ENCODE measurements at places on chromosomes 3 and 15.
A peak's percentile ranks its signal among the peaks of the same experiment; 100 is the strongest.

GRCh38 chr3:27673701-27674100, 48.4 kb downstream of the EOMES start:
- no peak overlapping the region for H3K27ac ChIP-seq
- DNase-seq = peak; percentile 55
- no peaks in the 10 kb centered on the region for H3K4me1 ChIP-seq
- no peak overlapping the region for H3K4me3 ChIP-seq
- no peaks in the 10 kb centered on the region for H3K27me3 ChIP-seq
- no peaks in the 10 kb centered on the region for H3K36me3 ChIP-seq

- no peaks in the 10 kb centered on the region for H3K36me3 ChIP-seq
- H3K4me3 ChIP-seq = no peak overlapping the region
- no peak for DNase-seq
- H3K27me3 ChIP-seq = no peaks in the 10 kb centered on the region
Observed at GRCh38 chr3:23161896-23162570, 41.1 kb upstream of the UBE2E2 start.

DNA sequence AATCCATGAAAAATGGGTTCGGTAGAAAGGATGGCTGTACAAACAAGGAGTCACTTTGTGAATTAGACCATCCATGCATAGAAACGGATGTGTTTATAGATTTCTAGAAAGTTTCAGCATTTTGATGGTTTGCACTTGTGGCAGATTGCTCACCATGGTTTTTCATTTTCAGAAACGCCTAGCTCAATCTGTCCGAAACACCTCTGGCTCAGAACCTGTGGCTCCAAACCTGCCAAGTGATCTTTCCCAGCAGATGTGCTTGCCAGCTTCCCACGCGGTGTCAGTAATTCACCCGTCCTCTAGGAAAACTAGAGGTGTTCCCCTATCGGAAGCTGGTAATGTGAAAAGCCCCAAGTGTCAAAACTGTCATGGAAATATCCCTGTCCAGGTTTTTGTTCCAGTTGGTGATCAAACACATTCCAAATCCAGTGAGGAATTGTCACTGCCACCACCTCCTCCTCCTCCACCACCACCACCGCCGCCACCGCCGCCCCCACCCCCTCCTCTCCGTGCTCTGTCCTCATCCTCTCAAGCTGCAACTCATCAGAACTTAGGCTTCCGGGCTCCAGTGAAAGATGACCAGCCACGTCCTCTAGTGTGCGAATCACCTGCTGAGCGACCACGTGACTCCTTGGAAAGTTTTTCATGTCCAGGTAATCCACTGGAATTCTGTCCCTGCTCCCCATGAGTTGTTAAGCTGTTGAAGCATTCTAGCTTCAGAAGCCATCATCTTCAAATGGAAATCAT, 21.2 kb downstream of the WHAMM start:
- H3K36me3 ChIP-seq = peaks cover 6% of the 10 kb centered on the region
- H3K27me3 ChIP-seq = no peaks in the 10 kb centered on the region
- H3K4me3 ChIP-seq = no peak overlapping the region
- no peak for DNase-seq

- H3K4me3 ChIP-seq = no peak overlapping the region
- no peaks in the 10 kb centered on the region for H3K36me3 ChIP-seq
- DNase-seq = no peak
- H3K27me3 ChIP-seq = no peaks in the 10 kb centered on the region
- no peak overlapping the region for H3K27ac ChIP-seq
- peaks cover 6% of the 10 kb centered on the region for H3K4me1 ChIP-seq
Observed at GRCh38 chr3:2976212-2976611, 134.0 kb downstream of the IL5RA start.
